Psoas muscle (tissue), 8 donors: ENCODE measurements at places on chromosomes 6 and 20. TPM values are rescaled to one million over a fixed set of nuclear protein-coding genes. Genes with fewer than 3 reads are reported as not detected.

DNA sequence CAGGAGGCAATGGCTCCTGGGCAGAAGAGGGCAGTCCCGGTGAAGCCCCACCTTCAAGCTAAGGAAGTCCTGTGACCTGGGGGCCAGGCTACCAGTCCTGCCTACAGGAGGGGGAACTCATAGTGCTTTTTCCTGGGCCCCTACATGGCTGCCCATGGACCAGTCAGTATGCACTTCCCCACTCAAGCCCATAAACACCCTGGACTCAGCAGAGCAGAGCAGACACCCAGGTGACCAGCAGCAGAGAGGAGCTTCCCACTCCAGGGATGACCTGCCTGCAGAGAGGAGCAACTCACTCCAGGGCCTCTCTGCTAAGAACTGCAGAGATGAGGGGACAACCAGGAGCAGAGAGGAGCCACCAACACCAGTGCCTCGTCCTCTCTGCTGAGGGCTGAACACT is 14.3 kb upstream of the ABCC10 start:
- no peak for DNase-seq

DNA sequence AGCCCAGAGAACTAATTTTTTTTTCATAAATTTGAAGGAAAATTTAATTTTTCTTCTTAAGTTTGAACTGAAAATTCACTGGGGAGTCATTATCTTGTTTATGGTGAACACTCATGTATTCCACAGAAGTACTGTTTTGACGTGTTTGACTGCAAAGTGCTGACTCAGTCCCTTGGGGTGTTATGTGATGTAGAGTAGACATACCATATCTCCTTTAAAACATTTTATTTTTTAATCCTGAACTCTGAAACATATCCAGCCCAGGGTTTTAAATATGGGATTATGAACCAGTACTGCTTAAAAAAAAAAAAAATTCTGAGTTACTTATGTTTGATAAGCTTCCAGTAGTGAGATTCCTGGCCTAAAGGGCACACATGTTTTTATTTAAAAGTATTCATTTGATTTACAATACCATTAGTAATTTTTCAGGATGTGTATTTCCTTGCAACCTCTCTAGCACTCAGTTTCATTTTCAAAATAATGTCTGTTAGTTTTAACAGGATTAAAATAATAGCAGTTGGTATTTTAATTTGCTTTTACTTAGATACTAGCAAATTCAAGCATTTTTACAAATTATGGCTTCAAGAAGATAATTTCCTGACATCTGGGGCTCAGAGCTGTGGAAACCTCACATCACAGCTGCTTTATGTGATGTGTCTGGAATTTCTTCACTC is 81.7 kb upstream of the PDE10A start:
- no peak for DNase-seq

GRCh38 chr20:54221996-54222890 is 14.4 kb downstream of the PFDN4 start:
- DNase-seq = no peak

- no peak for DNase-seq
Measured at GRCh38 chr6:131828951-131829350, 21.1 kb downstream of the ENPP1 start.

DNA sequence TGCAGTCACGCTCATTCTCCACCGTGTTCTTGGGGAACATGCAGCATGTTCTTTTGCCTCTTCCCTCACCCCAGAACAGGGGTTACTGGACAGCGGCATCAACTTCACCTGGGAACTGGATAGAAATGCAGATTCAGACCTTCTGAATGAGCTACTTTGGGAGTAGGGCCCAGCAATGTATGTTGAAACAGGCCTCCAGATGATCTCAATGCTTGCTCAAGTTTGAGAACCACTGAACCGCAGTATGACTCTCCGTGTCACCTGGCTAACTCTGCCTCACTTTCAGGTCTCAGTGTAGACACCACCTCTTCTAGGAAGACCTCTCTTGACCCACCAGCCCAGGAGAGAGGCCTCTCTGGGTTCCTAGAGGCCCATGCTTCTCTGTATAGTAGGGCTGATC is 4.9 kb downstream of the TRIB3 start:
- no peak for DNase-seq

DNA sequence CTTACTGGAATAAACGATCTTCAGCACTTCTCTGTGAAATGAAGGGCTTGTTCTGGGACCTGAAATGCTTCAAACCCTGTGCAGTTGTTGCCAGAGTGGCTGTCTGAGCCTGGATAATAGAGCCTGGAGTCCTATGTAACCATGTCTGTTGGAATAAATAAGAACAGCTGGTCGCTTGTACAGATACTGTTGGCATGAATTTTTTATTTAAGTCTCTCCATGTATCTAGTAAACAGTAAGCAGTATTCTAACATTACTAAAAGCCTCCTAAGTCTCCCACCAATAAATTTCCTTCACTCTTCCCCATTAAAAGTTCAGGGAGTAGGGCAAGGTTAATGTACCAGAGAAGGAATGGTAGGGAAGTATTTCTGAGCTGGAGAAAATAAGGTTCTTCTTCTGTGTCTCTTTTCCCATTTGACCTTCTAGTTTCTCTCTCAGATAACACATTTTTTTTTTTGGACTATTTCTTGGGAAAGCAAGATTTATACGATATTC is 227.5 kb downstream of the PRL start:
- no peak for DNase-seq

- no peak for DNase-seq
Measured at GRCh38 chr6:116298973-116299372, 19.2 kb upstream of the TSPYL1 start.

GRCh38 chr6:97021194-97021593 is 96.7 kb downstream of the KLHL32 start:
- no peak for DNase-seq

- no peak for DNase-seq
Measured at GRCh38 chr20:32488066-32488838, 96.9 kb downstream of the NOL4L start.

Gene MUC21
- not detected for total RNA-seq
